ENCODE measurements at places on chromosomes 16 and 17.
A peak's percentile ranks its signal among the peaks of the same experiment; 100 is the strongest.

GRCh38 chr17:39144416-39144840 is 7.0 kb downstream of the PLXDC1 start:
- no peak for DNase-seq

- DNase-seq, result no peak
Measured at GRCh38 chr17:69427486-69428197, 13.1 kb downstream of the MAP2K6 start.

GRCh38 chr17:56899403-56899802 is 14.4 kb downstream of the TRIM25 start:
- DNase-seq, result no peak

- no peak for DNase-seq
Measured at GRCh38 chr17:18261146-18261515, 669 bp downstream of the MIEF2 start.

DNA sequence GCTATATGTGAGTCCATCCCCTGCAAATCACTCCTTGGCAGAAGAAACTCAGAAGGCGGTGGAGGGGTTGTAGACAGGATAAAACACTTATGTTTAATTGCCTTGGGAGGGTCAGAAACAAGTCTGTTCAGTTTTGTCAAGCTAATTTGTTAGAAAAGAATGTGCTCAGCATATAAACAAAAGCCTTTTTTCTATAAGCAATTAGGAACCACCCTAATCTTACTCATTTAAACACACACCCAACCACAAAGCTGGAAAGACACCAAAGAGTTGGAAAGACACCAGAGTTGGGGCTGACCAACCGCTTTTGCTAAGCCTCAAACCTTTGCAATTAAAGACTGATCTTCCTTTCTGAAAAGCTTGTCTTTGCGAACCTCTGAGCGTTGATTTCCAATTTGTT is 439.2 kb upstream of the ERCC4 start:
- no peak for DNase-seq

GRCh38 chr17:78111016-78111726 is 17.4 kb downstream of the TMC6 start:
- DNase-seq, result no peak

DNA sequence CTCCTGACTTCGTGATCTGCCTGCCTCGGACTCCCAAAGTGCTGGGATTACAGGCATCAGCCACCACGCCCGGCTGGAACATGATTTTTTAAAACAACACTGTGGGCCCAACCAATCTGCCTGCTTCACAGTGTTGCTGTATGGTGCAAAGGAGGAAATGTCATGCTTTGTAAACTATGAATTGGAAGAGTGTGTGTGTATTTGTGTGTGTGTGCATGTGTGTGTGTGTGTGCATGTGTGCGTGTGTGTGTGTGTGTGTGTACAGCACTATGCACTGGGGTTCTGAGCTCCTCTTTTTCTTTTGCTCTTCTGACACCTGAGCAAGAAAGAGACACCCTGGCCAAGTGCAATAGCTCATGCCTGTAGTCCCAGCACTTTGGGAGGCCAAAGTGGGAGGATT is 14.5 kb upstream of the CNOT1 start:
- no peak for DNase-seq

GRCh38 chr16:16137110-16137509 is 86.2 kb downstream of the ABCC6 start:
- DNase-seq, result no peak

DNA sequence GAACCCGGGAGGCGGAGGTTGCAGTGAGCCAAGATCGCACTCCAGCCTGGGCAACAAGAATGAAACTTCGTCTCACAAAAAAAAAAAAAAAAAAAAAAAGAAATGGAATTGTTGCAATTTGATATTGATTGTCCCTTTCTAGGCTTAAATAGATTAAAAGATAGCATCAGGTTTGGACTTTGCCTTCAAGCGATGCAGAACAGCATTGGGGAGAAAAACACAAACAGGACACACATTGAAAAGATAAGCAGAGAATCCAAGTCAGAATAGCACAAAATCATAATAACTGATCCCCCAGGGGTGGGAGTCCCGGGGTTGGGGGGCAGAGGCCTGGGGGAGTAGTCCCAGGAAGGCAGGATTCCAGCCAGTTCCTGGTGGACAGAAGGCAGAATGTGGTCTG is 3.9 kb upstream of the CREBBP start:
- no peak for DNase-seq

DNA sequence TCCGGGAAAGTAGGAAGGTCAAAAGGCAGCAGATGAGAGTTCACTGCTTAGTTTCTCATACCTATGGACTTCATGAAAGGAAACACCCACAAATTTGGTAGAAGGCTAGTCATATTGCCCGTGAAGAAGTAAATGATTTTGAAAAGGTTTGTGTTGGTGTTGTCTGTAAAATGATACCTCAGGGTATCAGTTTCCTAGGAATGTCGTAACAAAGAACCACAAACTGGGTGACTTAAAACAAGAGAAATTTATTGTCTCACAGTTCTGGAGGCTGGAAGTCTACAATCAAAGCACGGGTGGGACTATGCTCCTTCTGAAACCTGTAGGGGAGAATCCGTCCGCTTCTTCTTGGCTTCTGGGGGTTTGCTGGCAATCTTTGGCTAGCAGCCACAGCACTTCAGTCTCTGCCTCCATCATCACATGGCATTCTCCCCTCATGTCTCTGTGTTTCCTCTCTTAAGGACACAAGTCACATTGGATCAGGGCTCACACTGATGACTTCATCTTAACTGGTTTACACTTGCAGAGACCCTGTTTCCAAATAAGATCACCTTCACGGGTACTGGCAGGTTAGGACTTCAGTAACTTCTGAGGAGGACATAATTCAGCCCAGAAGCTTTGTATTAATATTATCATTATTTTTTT is 2.0 kb upstream of the NAE1 start:
- no peak for DNase-seq

- no peak for DNase-seq
Measured at GRCh38 chr16:59975953-59976352, 1241.8 kb upstream of the GOT2 start.

GRCh38 chr17:48456589-48456988 is 26.6 kb upstream of the SKAP1 start:
- DNase-seq, result no peak

DNA sequence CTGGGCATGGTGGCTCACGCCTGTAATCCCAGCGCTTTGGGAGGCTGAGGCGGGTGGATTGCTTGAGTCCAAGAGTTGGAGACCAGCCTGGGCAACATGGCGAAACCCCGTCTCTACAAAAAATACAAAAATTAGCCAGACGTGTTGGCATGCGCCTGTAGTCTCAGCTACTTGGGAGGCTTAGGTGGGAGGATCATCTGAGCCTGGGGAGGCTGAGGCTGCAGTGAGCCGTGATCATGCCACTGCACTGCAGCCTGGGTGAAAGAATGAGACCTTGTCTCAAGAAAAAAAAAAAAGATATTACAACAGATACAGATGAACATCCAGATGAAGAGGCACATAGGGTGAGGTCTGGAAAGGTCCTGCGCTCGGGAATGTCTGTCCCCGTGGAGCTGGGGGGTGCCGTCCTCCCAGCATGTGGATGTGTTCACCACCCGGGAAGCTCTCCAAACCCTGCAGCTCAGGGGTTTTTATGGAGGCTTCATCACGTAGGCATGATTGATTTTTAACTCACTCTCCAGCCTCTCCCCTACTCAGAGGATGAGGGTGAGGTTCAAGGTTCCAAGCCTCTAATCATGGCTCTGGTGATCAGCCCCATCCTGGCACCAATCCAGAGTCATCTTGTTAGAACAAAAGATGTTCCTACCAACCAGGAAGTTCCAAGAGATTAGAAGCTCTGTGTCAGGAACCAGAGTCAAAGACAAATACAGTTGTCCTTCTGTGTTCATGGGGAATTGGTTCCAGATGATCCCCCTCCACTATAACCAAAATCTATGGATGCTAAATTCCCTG is 85.0 kb upstream of the DNAJA2 start:
- DNase-seq, result no peak

DNA sequence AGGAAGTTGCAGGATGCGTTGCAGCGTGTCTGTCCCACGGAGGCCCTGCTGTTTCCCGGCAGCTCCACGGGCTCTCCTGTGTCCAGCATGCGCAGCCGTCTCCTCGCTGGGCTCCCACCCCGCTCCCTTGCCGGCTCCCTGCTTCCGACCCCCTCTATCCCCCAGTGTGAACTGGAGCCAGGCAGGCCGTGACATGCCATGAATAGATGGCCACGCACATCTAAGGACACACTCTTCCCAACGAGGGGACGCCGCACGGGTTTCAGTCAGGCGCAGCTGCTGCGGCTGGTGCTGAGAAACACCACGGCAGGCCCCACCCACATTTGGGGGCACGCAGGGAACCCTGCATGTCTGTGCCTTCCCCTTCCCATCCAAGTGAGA is 9.2 kb upstream of the HEXD start:
- DNase-seq, result no peak

- DNase-seq, result no peak
Measured at GRCh38 chr17:30482555-30482954, 5.3 kb downstream of the GOSR1 start.

DNA sequence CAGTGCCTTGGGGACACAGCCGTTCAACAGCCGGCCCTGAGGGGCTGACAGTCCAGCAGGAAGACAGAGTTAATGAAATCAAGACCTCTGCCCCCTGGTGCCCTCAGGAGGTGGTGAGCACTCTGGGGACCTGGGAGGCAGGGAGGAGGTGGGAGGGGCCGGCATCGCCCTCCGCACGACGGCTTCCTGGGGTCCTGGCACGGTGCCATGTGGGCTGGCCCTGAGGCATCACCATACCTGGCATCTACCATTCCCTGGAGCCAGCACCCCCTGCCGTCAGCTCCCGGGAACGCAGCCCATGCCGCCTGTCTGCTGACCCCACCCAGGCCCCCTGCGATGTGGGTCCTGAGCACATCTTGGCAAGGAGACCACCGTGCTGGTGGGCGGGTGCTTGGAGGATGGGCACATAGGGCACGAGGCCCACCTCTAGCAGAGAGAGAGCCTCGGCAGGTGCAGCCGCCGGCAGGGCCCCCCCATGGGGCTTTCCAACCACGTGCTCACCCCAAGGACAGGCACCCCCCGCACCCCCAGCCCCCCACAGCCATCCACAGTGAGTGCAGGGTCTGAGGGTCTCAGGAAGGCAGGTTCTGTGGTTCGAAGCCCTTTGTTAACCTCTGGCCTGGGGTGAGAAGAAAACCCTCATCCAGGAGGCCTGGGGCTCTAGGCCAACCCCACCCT is 52.5 kb downstream of the ZFPM1 start:
- DNase-seq, result peak; percentile 28

DNA sequence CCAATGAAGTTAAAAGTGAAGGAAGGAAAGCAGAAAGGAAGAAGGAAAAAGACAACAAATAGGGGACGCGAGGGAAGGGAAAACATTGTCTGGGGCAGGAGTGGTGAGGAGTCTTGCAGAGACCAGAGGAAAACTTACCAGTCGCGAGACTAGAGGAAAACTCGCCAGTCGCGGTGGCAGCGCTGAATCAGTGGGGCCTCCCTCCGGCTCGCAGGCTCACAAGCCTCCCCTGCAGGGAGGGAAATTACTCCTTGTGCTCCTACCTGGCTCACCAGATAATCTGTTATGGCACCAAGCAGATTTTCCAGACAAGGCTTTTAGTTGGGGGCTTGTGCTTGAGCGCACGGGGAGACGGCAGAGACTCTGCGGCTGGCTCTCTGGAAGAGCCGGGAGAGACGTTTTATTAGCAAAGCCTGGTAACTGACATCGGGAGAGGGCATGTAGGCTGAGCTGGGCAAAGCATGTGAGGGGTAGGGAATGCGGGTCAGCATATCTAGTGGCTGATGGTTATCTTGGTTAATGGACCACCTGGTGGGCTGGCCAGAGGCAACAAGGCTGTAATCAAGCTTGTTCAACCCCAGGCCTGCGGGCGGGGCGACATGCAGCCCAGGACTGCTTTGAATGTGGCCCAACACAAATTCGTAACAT is 37.1 kb downstream of the LCMT1 start:
- no peak for DNase-seq

Measured in T-helper 22 cell (primary cell).